ENCODE measurements at places on chromosomes 11 and 22.

DNA sequence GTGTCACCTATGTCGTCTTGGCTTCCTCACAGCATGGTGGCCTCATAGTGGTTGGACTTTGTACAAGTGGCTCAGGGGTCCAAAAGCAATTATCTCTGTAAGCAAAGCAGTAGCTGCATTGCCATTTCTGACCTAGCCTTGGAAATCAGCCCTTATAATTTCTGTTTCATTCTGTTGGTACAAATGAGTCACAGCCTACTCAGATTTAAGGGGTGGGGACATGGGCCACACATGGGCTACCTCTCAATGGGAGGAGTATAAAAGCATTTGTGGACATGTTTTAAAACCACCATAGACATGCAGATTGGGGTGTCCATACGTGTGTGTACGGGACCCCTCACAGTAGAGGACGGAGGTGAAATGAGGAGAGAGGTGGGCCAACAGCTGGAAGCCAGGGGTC is 41.6 kb downstream of the CHRDL2 start:
- no peak for DNase-seq

- DNase-seq = no peak
These were observed 21.3 kb upstream of the CACNG2 start for GRCh38 chr22:36724836-36725235.

GRCh38 chr11:81380395-81380794 is 1353.3 kb downstream of the FAM181B start:
- no peak for DNase-seq

DNA sequence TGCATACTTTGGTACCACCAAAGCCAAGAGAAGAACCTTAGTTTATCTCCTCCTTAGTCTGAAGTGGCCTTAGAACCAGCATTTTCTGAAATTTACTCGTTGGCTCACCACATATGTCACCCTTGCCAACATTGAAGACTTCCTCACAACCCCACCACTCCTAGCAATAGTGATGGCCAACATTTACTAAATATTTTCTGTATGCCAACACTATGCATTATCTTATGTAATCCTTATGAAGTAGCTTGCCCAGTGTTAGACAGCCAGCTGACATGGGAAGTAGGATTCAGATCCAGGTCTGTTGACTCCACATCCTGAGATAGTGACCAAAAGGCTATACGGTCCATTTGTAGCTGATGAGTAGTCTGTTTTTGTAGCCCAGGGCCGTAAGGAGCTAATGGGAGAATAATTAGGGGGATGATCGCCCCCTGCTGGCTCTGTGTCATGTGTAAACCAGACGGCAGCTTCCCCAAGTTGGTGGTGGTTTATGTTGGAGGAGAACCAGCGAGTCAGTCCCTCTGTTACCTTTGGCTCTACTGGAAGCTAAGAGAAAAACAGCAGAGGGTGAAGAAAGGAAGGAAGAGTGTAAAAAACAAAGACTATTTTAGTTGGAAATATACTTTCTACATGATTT is 120.5 kb upstream of the RASSF10 start:
- peak; percentile 58 for DNase-seq

- DNase-seq = no peak
These were observed 424.1 kb upstream of the TENM4 start for GRCh38 chr11:79864882-79865281.

Data from stimulated activated CD4-positive, alpha-beta T cell treated with anti-CD3 and anti-CD28 coated beads, Interleukin-2, amount 100 ng/mL, for 48 hours (primary cell).